Epithelial cell of alveolus of lung (primary cell): ENCODE measurements at places on chromosomes 6 and 20. TPM values are rescaled to one million over a fixed set of nuclear protein-coding genes. Genes with fewer than 3 reads are reported as not detected.

Gene RUNX2
- 12.8 TPM in 2 replicates for total RNA-seq

Gene ZC2HC1B
- not detected in 2 replicates for total RNA-seq

Gene CCDC170
- total RNA-seq = 0.24 and 0.26 TPM in 2 replicates

Gene TLDC2
- not detected in 2 replicates for total RNA-seq

Gene GPR6
- not detected in 2 replicates for total RNA-seq

Gene PFDN4
- total RNA-seq = 60.6 and 99.1 TPM in 2 replicates

Gene CST1
- total RNA-seq = 5.9 and 171 TPM in 2 replicates

Gene CDH26
- not detected in 2 replicates for total RNA-seq

Gene PSORS1C2
- not detected in 2 replicates for total RNA-seq

Gene LPA
- not detected in 2 replicates for total RNA-seq

Gene AVP
- total RNA-seq = not detected in 2 replicates

Gene PRND
- 0.26 and 0.48 TPM in 2 replicates for total RNA-seq

Gene SCUBE3
- 0.16 and 0.26 TPM in 2 replicates for total RNA-seq

Gene GPR31
- total RNA-seq = not detected in 2 replicates

Gene MCHR2
- total RNA-seq = not detected in 2 replicates

Gene NT5E
- 27.9 and 111 TPM in 2 replicates for total RNA-seq

Gene SIRPA
- total RNA-seq = 26.3 and 31.5 TPM in 2 replicates

Gene FAM184A
- total RNA-seq = 0.26 and 0.48 TPM in 2 replicates

Gene C20orf202
- not detected in 2 replicates for total RNA-seq

Gene RSPH4A
- 0.40 TPM in 1 of 2 replicates, not detected in the other for total RNA-seq

Gene LIME1
- total RNA-seq = 1.3 and 1.9 TPM in 2 replicates

Gene SPEF1
- total RNA-seq = not detected in 2 replicates

Gene GATA5
- 0.32 TPM in 1 of 2 replicates, not detected in the other for total RNA-seq

Gene MOXD1
- 16.0 and 20.6 TPM in 2 replicates for total RNA-seq

Gene TSHZ2
- 1.0 and 13.6 TPM in 2 replicates for total RNA-seq

Gene FOXC1
- total RNA-seq = 1.5 and 3.1 TPM in 2 replicates

Gene FOXS1
- total RNA-seq = 1.7 TPM in 1 of 2 replicates, not detected in the other

Gene AMD1
- total RNA-seq = 47.9 and 62.3 TPM in 2 replicates

Gene IL17F
- total RNA-seq = not detected in 2 replicates

Gene GLP1R
- not detected in 2 replicates for total RNA-seq

Gene MEI4
- not detected in 2 replicates for total RNA-seq

Gene TCF19
- total RNA-seq = 2.7 and 21.2 TPM in 2 replicates

Gene RFX6
- total RNA-seq = not detected in 2 replicates

Gene NFATC2
- total RNA-seq = 1.2 TPM in 1 of 2 replicates, not detected in the other

Gene C6orf15
- total RNA-seq = 0.65 TPM in 1 of 2 replicates, not detected in the other

Gene UST
- total RNA-seq = 8.9 and 10.5 TPM in 2 replicates

Gene PRDM13
- total RNA-seq = not detected in 2 replicates

Gene CAP2
- 1.2 and 7.5 TPM in 2 replicates for total RNA-seq

Gene RAD21L1
- 0.52 and 0.88 TPM in 2 replicates for total RNA-seq

Gene BTNL2
- total RNA-seq = not detected in 2 replicates

Gene TNFRSF6B
- total RNA-seq = 3.6 and 144 TPM in 2 replicates

Gene OPN5
- not detected in 2 replicates for total RNA-seq

Gene RNF39
- not detected in 2 replicates for total RNA-seq

Gene SLCO4A1
- total RNA-seq = not detected in 2 replicates

Gene PTP4A1
- 26.6 and 31.9 TPM in 2 replicates for total RNA-seq

Gene GSTA3
- total RNA-seq = not detected in 2 replicates

Gene SLA2
- total RNA-seq = not detected in 2 replicates

Gene HEY2
- total RNA-seq = not detected in 2 replicates

Gene PHACTR3
- total RNA-seq = 0.26 TPM in 1 of 2 replicates, not detected in the other

Gene WFDC5
- total RNA-seq = not detected in 2 replicates

Gene TP53TG5
- not detected in 2 replicates for total RNA-seq

Gene CTAGE9
- not detected in 2 replicates for total RNA-seq

Gene DAAM2
- total RNA-seq = 2.5 and 23.4 TPM in 2 replicates

Gene HLA-DQB1
- total RNA-seq = 0.13 and 0.32 TPM in 2 replicates

Gene MLIP
- total RNA-seq = 1.0 TPM in 1 of 2 replicates, not detected in the other
